Type B pancreatic cell (in vitro differentiated cells): ENCODE measurements at places on chromosomes 12 and 14.

DNA sequence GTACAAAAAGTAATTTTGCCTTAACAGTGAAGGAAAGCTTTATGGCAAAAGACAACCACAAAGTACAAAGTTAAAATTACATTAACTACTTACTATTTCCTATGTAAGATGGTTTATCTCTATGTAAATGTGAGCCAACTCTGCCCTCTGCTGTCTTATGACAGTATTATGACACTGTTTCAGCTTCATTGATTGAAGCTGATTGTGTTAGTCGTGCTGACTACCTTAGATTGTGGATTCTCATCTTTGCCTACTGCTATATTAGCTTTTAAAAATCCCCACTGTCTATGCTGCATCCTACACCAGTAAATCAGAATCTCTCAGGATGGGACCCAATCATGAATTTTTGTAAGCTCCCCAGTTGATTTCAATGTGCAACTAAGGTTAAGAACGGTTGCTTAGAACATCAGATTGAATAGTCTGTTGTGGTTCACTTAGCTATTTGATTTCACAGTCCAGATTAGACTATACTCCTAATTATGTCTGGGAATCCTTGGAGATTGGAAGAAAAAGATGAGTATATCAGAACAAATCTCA lies 12.2 kb upstream of the SPTB start:
- no peak for DNase-seq

GRCh38 chr12:131089531-131090273 lies 136.0 kb downstream of the ADGRD1 start:
- peak; percentile 62 for DNase-seq

- DNase-seq: no peak
Observed at GRCh38 chr14:52033101-52033642, 35.7 kb downstream of the NID2 start.

DNA sequence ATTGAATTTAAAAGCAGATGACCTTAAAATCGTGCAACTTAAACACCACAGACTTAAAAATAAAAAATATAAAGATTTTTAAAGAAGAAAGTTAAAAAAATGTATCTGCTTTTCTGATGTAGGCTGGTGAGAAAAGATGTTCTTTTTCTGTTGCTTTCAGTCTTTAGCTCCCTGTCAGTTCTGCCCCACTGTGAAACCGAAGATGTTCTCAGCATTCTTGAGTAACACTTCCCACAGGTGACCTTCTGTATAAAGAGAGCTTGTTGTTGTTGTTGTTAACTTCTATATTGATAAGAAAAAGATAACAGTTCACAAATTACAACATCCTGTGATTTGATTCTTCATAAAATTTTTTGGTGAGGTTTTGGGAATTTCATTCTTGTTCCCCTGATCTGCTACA lies 377.9 kb upstream of the RGS6 start:
- no peak for DNase-seq

GRCh38 chr14:42192738-42193653 lies 586.3 kb downstream of the LRFN5 start:
- no peak for DNase-seq

- no peak for DNase-seq
Observed at GRCh38 chr12:52600941-52601481, at the start of gene KRT72. KRT72 (minus strand) TSS chr12:52601463; CDS start chr12:52601452, 11 bp downstream.

DNA sequence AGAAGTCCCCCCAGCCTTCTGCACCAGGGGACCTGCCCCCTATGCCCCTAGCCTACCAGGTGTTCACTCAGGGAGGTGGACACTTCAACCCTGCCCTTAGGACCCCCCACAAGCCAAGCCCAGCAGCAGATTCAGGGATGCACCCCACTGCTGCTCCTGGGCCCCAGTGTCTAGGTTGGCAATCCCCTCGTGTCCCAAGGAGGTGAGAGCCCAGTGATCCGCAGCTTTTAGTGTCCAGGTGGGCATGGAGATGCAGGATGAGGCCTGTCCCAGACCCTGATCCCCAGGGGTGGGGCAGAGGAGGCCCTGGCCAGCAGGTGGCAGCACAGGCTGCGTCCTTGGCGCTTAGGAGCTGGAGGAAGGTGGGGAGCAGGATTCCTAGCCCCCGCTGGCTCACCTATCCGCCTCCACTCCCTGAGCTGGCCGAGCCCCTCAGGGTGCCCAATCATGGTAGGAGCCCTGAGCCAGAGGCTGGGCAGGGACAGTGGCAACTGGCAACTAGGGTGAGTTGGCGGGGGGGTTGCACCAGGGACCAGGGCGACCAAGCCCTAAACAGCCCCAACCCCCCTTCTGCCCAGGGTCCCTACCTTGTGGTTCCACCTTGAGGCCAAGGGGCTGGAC lies 4.1 kb downstream of the CKB start:
- peak; percentile 78 for DNase-seq

GRCh38 chr14:36756226-36756625 lies 94.6 kb downstream of the PAX9 start:
- DNase-seq: no peak

DNA sequence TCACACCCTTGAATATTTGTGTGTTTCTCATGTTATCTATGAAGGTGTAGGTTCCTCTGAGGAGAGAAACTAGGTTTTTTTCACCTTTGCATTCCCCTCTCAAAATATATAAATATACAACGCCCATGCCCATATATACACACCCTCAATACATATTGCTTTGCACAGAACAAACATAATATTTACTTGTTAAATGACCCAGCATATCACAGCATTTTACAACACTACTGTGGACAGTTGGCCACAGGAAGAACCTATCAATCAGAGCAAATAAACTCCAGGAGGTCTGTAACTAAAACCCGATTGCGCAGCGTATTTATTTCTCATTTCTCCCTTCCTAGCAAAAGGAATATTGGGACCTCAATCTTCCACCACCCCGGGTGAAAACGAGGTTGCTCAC lies 196.0 kb downstream of the SLC5A8 start:
- DNase-seq: no peak

GRCh38 chr12:132043216-132043615 lies 93.5 kb downstream of the EP400 start:
- no peak for DNase-seq

DNA sequence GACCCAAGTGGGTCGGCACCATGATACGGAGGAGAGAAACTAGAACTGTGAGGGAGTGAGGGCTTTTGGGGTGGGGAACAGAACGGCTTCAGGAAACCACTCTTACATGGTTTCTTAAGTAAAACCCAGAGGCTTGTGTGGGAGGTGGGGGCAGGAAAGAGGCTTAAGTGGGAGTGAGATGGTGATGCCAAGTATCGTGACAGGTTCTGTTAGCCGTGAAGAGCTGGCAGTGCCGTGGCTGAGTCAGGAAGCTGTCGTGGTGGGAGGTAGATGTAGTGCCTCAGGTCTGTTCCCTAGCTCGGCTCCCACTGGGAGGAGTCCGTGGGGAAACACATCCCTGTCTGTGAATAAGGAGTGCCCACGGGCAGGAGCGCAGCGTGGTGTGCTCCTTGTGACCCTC lies 185.8 kb upstream of the FKBP4 start:
- no peak for DNase-seq

- peak; percentile 95 for DNase-seq
Observed at GRCh38 chr12:46382964-46383653, 10.5 kb upstream of the SLC38A2 start.

DNA sequence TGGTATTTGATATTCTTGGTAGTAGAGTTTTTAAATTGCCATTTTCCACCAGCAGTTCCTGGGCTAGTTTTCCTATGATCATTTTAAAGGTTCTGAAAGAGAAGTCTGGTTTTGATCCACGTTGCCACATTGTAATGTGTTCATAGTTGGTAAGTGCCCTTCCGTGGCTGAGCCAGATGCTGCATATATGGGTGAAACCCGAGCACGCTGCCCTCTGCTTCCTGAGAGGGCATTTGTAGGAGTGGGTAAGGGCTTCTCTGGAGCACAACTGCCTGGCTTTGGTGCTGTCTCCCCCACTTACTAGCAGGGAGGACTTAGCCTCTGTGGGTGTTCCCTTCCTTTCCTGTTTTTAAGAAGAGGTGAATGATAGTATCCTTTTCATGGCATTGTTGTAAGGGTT lies 7.1 kb downstream of the SNRNP35 start:
- DNase-seq: no peak

DNA sequence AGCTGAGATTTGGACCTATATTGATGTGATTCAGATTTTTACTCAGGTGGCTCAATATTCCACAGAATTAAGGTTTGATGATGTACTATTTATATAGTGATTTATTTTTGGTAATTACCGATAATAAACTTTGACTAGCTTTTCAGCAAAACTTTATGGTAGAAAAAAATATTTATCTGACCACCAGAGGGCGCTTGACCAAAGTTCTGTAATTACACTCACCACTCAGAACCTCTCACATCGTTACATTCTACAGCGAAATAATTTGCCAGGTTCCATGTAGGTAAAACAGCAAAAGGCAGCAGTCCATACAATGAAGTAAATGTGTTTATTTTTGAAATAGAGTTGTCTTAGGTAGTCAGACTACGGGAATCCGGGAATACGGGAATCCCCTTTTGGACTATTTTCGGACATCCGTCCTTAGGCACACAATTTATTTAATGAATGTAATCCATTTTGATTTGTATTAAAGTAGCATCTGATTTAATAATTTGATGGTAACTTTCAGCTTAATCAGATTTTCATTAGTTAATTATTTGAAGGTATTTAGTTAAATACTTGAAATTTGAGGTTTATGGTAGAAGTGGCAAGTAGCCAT lies 143.0 kb upstream of the DDHD1 start:
- no peak for DNase-seq

DNA sequence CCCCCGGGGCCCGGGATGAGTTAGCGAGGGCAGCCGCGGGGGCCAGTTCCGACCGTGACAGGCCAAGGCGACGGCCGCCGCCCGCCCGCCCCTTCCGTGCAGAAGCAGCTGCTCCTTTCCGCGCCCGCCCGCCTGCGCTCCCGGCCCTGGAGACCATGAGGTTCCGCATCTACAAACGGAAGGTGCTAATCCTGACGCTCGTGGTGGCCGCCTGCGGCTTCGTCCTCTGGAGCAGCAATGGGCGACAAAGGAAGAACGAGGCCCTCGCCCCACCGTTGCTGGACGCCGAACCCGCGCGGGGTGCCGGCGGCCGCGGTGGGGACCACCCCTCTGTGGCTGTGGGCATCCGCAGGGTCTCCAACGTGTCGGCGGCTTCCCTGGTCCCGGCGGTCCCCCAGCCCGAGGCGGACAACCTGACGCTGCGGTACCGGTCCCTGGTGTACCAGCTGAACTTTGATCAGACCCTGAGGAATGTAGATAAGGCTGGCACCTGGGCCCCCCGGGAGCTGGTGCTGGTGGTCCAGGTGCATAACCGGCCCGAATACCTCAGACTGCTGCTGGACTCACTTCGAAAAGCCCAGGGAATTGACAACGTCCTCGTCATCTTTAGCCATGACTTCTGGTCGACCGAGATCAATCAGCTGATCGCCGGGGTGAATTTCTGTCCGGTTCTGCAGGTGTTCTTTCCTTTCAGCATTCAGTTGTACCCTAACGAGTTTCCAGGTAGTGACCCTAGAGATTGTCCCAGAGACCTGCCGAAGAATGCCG lies 699 bp downstream of the MGAT2 start:
- DNase-seq: peak; percentile 74

- DNase-seq: no peak
Observed at GRCh38 chr14:93954900-93955849, 21.2 kb downstream of the ASB2 start.

- no peak for DNase-seq
Observed at GRCh38 chr12:104243971-104244370, 28.4 kb downstream of the TXNRD1 start.

- DNase-seq: no peak
Observed at GRCh38 chr14:92551044-92551841, 37.7 kb downstream of the RIN3 start.

DNA sequence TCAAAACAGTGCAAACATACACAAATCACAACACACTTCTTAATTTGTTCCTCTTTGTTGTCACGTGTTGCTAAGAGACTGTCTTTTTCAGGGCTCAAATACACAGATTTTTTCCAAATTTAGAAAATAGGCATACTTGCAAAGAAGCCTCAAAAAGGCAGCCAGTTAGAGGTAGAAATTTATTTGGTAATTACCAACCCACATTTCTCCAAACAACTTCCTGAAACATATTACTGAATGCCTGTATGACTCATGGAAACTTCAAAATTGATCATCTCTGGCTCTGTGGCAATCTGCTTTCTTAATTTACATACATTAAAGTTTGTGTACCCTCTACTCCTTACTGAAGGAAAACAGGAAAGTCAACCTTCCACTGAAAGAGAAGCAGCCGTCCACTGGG lies 36.4 kb downstream of the PPM1H start:
- no peak for DNase-seq

DNA sequence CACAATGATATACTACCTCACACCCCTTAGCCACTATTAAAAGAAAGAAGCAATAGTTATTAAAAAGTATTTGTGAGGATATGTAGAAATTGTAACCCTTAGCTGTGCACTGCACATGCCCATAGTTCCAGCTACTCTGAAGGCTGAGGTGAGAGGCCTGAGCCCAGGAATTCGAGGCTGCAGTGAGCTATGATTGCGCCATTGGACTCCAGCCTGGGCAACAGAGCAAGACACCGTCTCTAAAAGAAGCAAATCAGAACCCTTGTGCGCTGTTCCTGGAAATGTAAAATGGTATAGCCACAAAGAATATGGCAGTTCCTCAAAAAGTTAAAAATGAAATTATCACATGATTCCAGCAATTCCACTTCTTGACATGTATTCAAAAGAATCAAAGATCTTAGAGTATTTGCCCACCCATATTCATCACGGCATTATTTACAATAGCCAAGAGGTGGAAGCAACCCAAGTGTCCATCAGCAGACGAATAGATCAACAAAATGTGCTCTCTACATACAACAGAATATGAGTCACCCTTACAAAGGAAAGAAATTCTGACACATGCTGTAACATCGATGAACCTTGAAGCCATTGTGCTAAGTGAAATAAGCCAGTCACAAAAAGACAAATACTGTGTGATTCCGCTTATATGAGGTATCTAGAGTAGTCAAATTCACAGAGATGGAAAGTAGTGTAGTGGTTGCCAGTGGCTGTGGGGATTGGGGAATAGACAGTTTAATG lies 23.7 kb upstream of the YLPM1 start:
- DNase-seq: no peak

- no peak for DNase-seq
Observed at GRCh38 chr12:43069768-43070221, 480.2 kb upstream of the PRICKLE1 start.

- peak; percentile 44 for DNase-seq
Observed at GRCh38 chr14:104278214-104278534, 139.8 kb downstream of the KIF26A start.

- DNase-seq: no peak
Observed at GRCh38 chr12:123900871-123901376, 71.7 kb downstream of the CCDC92 start.
